Activated naive CD4-positive, alpha-beta T cell treated with anti-CD3 and anti-CD28 coated beads, Interleukin-2, amount 10 ng/mL, durations not matched to agents 7 days and 5 days (primary cell): ENCODE measurements at places on chromosomes 4 and X.

DNA sequence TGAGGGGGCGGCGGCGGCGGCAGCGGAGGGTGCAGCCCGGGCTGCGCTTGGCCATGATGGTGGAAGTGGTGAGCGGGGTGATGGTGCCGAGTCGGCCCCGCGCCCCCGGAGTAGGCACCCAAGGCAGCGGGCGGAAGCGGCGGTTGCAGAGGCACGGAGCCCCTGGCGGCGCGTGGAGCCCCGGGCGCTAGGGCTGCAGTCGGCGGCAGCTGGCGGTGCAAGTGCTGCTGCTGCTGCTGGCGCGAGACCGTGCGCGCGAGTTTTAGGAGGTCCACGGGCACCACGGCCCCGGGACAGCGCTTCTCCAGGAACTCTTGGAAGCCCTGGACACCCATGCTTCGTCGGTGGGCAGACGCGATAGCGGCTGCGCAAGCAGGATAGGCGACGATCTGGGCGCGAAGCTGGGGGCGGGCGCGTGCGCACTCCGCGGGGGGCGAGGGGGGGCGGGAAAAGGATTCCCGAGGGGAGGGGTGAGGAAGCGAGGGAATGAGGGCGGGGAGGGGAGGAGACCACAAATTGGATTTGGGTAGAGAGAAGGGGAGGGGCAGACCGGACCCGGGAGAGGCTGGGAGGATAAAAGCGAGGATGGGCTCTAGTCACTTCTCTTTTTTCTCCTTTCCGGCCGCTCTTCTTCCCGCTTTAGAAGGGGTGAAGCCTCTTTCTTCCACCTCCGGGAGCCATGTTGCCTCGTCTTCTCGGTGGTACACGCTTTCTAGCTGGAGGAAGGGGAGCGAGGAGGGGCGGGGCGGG is at the start of gene FAM120C:
Gene FAM120C (minus strand): TSS at position 391 of the 750 bp plus-strand sequence. CDS start 56 bp downstream, at position 335.
- DNase-seq, result peak; percentile 72

DNA sequence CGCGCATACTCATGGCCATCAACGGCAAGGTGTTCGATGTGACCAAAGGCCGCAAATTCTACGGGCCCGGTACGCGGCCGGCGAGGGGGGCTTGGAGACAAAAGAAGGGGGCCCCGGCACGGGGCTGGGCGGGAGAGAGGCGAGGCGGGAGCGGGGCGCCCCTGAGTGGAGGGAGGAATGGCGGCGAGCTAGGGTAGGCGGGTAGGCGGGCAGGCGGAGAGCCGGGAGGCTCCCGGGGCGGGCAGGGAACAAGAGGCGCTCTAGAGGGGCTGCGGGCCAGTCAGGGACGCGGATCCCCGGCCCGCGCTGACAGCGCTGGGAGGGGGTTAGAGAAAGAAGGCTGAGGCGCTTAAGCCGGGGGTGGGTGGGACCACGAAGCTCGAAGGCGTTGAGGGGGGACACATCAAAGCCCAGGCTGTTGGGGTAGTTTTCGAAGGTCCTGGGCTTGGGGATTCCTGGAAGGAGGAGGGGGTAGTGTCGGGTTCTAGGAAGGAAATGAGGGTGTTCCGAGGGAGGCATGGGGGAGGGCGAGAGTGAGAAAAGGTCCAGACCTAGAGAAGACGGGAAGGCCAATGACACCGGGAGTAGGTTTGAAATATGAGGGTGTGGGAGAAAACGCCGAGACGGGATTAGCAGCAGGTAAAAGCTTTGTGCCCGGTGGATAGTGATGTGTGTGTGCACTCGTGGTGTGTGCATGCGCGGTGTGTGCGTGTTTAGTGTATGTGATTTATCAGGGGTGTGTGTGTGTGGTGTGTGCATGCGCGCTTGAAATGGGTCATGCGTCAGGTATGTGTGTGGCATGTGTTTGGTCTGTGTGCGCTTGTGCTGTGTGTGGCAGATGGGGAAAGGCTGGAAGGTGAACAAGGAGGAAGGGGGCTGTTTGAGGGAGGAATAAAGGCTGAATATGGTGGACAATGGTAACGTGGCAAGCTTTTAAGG is 807 bp downstream of the PGRMC1 start:
- peak; percentile 44 for DNase-seq

GRCh38 chr4:147340111-147340510 is 140.8 kb upstream of the EDNRA start:
- no peak for DNase-seq

DNA sequence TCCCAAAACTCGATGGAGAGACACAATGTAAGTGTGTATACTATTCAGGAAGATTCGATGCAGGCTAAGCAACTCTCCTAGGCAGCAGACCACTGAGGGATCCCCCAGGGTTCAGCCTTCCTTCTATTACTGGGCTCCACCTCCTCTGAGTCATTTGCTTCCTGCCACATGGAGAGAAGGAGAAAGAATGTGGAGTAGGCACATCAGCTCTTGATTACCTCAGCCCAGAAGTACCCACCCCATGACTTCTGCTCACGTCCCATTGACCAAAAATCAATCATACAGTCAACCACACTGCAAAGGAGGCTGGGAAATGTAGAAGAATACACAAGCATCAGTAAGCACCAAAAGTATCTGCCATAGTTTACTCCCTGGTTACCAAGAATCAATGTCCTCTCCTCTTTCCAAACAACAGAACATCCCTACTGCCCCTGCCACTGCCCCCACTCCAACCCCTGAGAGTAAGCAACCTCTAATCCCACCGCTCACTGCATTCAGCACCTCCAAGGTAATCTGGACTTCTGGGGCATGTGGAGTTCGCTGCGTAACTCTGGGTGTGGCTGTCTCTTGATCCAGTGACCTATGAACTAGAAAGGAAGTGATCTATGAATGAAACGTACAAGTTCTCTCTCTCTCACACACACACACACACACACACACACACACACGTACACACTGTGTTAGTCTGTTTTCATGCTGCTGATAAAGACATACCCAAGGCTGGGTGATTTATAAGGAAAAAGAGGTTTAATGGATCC is 91.2 kb upstream of the C1QTNF7 start:
- DNase-seq, result no peak

DNA sequence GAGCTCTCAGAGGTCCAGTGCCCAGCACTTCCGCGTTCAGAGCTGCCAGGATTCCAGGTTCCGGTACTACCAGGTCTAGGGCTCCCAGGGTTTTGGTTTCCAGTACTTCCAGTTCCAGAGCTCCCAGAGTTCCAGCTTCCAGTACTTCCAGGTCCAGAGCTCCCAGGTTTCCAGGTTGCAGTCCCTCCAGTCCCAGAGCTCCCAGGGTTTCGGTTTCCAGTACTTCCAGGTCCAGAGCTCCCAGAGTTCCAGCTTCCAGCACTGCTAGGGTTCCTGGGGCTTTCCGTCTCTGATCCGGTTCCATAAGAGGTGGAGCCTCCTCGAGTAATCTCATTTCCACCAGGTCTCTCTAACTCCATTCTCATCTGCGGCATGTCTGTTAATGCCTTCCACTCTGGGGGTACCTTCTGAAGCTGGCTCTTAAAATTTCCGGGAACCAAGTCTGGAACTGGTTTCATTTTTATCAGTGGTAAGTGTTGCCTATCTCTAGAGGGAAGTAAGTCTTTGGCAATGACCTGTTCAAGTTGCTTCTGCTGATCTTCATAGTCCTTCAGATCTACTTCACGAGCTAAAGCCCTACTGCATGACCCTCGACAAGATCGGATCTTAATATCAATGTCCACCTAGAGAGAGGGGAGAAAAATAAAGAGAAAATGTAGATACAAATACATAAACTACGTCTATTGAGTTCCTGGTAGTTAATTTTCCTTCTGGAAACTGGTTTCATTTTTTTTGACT is 4.1 kb downstream of the FGA start:
- no peak for DNase-seq

- DNase-seq, result no peak
Measured at GRCh38 chr4:84232309-84233095, 266.6 kb downstream of the NKX6-1 start.

GRCh38 chr4:2858451-2859217 is 15.0 kb downstream of the ADD1 start:
- DNase-seq, result no peak

DNA sequence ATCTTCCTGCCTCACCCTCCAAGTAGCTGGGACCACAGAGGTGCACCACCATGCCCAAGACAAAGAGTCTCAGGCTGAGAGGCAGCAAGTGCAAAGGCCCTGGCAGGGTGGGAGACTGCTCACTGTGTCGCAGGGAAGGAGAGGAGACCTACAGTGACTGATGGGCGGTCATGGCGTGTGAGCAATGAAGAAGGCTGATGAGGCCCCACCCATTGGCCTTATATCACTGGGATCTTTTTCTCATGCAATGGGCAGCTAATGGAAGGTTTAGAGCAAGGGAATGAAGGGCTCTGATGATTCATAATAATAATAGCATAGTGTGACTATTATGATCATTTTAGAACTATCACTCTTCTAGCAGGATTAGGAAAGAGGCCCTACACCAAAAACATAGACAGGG is 20.9 kb downstream of the FAM9C start:
- DNase-seq, result no peak

DNA sequence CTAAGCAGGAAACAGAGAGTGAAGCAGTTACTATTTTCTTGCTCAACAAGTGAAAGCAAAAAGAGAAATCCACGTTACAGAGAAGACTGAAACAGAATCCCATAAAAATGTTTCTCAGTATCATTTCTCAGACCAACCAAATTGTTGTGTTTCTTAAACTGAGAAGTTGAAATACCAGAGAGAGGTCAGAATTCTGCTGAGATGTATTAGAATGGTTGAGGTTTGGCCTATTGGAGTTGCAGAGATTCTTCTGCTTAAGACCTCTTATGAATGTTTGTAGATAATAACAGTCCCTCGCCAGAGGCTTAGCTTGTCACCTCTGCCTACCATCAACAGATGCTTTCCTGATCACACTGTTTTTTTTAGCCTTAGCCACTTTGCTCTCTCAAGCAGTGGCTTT is 481.4 kb downstream of the TRIML1 start:
- DNase-seq, result no peak

DNA sequence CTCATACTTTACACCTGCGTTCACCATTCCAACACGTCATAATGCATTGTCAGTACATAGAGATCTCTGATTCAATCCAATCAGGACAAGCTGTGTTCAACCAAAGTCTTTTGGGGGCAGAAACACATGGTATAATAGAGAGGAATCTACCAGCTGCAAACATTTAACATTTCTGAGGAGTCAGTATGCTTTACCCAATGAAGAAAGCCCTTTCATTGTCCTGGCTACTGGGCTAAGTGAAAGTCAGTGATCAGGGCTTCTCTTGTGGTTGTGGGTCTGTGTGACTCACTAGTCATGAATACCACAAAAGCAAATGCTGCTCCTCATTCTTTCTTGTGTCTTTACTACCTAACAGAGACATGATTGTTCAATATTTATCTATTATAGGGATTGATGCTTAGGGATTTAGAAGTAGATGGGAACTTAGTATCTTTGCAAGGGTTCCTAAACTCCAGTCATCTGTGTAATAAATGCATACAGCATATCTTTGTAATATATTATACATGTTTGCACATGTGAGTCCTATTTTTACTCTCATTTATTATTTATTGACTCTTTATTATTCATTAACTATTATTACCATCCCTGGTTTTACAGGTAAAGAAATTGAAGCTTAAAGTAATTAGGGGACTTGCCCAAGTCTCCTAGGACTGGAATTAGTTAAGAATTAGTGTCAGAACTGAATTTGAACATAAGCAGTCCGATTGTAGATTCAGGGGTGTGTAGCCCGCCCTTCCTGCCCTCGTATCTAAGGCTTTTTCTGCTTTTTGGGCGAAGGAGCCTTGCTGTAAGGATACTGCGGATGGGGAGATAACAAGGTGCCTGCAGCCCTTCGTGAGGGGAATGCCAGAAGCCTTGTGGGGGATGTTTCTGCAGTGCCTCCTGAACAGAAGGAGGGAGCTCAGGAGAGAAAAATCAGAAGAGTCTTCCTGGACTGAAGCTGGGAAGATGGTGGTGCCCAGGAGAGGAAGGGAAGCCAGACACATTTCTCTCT is 353.1 kb upstream of the BOD1L1 start:
- no peak for DNase-seq

DNA sequence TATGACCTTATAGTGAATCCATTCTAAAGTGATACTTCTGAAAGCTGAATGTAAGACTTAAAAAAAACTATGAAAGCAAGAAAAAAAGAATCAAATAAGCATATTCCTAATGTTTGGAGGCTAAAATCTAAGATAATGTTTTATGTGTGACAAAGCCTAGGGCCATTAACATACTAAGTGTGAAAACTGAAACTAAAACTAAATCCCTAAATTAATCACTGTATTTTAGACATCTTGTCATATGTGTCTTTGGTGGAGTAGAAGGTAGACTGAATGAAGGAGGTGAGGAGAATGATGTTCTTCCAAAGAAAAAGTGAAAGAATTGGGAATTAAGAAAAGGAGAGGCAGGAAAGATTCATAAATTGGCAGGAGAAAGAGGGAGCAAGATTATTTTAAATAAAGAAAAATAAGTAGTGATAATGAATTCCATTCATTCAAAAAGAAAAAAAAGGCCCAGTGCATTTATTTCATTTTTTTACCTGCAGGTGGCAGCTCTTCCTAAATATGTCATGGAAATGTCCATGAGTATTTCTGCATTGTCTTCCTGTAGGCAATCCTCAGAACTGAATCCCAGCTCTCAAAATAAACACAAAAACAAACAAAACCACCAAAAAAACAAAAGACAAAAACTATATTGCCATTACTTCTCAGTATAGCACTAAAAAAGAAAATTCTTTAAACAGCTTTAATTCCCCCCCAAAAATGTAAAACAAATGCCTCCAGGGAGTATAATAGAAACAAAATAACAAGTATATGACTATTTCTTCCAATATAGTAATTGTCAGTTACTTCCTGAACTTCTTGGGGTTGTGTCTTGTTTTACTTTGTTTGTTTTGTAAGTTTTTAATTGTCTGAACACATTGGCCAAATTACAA is 17.0 kb upstream of the AP1AR start:
- no peak for DNase-seq

- peak; percentile 28 for DNase-seq
Measured at GRCh38 chr4:53905941-53906377, 158.4 kb downstream of the CHIC2 start.

GRCh38 chr4:130576218-130576617 is 1480.3 kb downstream of the C4orf33 start:
- no peak for DNase-seq

DNA sequence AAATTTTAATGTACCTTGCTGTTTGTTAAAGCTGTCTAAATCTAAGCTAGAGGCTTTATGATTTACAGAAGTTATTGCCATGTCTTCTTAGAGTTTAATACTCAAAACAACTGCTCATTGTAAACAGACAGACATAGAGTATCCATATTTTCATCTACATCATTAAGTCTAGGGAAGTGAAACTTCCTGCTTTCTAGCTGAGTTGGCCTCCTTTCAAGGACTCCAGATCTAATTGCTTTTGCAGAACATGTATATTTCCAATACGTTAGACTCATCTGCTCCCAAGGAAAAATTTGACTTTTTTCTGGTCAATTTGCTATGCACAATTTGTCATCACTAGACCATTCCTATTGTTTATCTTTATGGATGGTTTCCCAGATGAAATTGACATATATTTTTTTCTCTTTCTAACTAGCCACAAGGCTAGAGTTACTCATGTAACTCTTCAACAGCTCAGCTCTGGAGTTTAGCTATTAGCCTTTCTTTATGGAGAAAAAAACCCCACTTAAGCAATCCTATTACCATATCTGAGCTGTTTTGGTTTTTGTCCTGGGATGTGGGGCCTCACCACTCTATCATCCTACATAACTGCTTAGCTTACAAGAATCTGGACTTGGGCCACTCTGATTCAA is 122.9 kb downstream of the PPA2 start:
- DNase-seq, result no peak

- DNase-seq, result no peak
Measured at GRCh38 chr4:44421330-44422065, 27.1 kb downstream of the KCTD8 start.

- no peak for DNase-seq
Measured at GRCh38 chr4:106951891-106952290, 84.2 kb downstream of the DKK2 start.
